ENCODE measurements at places on chromosomes 4 and X.

GRCh38 chrX:53039236-53039635 is 9.4 kb upstream of the GPR173 start:
- DNase-seq: no peak

- DNase-seq: no peak
Measured at GRCh38 chr4:20403290-20403689, 151.6 kb downstream of the SLIT2 start.

DNA sequence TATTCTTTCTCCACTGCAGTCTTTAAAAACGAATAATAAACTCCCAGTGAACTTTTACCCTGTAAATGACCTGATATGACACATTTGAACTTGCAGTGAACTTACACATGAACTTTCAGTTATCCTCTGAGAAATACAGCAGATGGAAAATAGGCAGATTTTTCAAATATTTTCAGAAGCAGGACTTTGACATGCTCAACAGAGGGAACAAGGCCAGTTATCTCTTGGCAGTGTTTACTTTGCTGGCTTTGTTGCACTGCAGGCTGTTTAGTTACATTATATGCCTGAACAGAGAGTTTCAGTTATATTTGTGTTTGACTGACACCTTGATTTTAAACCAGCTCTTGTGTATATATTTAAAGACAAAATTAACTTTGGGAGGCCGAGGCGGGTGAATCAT is 47.6 kb upstream of the FGG start:
- DNase-seq: no peak

GRCh38 chr4:95363559-95363925 is 185.2 kb downstream of the UNC5C start:
- no peak for DNase-seq

DNA sequence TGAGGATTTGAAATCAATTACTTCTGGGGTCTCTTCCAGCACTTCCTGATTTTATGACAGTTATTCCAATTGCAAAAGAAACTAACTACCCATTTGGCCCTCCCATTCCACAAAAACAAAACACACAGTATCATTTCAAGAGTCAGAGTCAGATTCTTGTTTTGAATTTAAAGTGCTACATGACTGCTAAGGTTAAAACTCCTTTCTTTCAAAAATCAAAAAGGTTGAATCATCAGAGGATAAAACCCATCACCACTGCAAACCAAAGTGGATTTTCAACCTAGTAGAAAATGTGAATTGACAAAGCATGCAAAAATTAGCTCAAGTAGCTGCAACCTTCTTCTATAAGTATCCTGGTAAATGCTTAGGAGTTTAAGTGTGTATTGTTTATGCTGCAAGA is 67.4 kb downstream of the DHX15 start:
- DNase-seq: no peak

DNA sequence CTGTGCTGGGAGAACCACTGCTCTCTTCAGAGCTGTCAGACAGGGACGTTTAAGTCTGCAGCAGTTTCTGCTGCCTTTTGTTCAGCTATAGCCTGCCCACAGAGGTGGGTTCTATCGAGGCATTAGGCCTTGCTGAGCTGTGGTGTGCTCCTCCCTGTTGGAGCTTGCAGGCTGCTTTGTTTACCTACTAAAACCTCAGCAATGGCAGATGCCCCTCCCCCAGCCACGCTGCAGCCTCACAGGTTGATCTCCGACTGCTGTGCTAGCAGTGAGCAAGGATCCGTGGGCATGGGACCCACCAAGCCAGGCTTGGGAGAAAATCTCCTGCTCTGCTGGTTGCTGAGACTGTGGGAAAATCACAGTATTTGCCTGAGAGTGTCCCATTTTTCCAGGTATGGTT is 133.8 kb upstream of the UBQLN2 start:
- DNase-seq: no peak

GRCh38 chr4:18858229-18858922 is 836.8 kb upstream of the LCORL start:
- DNase-seq: no peak

DNA sequence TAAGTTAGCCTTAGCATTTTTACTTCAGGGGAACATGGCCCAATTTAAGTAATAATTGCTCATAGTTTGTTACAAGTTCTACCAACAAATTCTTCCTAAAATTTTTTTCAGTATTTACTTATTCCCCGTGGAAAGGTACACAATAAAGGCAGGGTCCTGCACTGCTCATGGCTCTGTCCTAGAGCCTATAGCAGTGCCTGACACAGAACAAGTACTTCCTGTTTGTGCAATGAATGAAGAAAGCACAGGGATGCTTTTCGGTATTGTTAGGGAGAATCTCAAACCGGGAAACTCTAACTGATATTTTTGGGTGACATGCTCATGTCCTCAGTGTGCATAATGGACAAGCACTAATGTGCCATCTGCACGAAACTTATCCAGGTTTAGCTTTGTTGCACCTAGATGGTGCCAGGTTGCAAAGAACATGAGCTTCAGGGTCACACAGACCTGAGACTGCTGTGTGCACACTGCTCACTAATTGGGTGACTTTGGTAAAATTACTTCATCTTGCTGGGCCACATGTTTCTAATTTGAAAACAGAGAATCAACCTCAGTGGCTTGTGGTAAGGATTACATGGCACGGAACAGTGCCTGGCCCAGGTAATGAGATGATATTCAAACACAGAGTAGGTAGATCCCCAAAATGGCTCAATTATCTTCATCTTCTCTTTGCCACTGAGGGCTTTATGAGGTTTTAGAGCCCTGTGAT is 175.8 kb upstream of the NPY2R start:
- no peak for DNase-seq

DNA sequence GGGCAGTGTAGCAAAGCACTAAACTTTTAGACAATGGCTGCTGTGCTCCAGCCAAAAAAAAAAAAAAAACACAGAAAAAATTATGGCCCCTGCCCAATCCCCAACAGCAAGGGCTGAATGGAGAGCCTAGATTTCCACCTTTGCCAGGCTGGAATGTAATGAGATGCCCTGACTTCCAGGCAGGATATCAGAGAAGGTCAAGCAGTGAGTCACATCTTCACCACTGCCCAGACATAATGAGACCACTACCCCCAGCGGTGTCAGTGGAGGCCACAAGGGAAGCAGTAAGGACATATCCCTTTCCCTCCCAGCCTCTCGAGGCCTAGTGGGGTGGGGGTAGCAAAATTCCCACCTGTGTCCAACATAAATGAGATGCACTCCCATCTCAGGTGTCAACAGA is 216.3 kb upstream of the LEF1 start:
- DNase-seq: no peak

DNA sequence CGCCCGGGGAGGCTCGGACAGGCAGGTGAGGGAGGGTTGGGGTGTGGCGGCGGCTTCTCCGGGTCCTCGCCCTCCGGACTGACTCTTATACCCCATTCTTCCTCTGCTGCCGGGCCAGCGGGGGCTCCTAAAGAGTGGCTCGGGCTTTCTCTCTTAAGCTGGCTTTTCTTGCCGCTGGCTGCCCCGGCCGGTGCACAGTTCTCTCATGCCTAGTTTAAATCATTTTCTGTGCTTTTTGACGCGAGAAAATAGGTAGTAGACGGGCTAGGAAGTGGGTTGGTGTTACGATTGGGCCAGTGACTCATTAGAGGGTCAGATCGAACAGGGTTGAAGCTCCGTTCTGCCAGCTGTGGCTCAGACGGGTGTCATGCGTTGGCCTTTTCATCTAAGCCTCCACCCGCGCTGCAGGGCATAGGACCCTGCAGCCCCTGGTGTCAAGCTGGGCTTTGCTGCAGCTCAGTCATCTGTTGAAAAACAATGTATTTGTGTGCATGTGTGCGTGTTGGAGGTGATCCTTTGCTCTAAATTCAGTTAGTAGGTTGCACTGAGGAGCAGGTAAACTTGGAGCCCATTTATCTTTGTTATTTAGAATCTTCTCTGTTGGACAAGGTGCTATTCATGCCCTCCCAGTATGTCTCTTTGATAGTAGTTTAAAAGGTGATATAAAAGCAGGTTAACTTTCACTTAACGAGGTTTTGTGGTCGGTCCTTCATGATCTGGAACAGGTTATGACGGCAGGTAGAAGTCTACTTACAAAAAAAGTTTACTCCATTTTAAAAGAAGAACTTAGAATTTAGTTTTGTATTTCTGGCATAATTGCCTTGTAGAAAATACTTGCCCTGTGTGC is 802 bp downstream of the BMP2K start:
- peak; percentile 58 for DNase-seq

DNA sequence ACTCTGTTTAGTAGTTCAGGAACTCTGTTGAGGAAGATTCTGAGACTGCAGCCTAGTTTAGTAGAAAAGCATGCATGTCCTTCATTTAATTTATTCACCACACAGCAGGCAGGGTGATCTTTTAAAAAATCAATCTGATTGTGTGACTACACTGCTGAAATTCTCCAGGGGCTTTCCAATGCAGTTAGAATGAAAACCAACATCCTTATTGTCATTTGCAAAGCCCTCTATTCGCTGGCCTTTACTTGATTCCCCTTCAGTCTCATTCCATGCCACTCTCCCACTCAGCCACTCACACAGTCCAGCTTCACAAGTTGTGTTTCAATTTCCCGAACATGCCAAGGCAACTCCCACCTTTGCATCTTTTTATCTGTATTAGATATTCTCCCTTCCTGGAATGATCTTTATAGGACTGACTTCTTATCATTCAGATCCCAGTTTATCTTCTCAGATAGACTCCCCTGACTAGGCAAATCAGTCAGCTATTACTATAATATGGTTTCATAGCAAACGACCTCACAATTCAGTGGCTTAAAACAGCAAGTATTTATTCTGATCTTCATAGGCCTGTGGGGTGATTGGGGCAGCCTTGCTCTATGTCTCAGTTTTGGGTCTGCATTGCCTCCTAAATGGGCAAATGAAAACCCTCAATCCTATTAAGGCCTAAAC is 21.3 kb upstream of the FTHL17 start:
- DNase-seq: no peak
